ENCODE measurements at places on chromosomes 2 and 18. TPM values are rescaled to one million over a fixed set of nuclear protein-coding genes. Genes with fewer than 3 reads are reported as not detected.

KIF3C gene
- 10.3 TPM for total RNA-seq

GAL3ST2 gene
- total RNA-seq: 2.4 TPM

GPN1 gene
- total RNA-seq: 27.7 TPM

IL1RL1 gene
- 0.60 TPM for total RNA-seq

RMND5A gene
- total RNA-seq: 28.4 TPM

DHX57 gene
- 20.0 TPM for total RNA-seq

GAREM1 gene
- 0.10 TPM for total RNA-seq

PTGR3 gene
- total RNA-seq: 25.1 TPM

ALPP gene
- 0.45 TPM for total RNA-seq

ATP6V1B1 gene
- not detected for total RNA-seq

GAREM2 gene
- total RNA-seq: 6.5 TPM

CD207 gene
- total RNA-seq: 0.23 TPM

MALL gene
- 0.13 TPM for total RNA-seq

KCNG2 gene
- total RNA-seq: not detected

CCDC68 gene
- total RNA-seq: not detected

PLCD4 gene
- 0.91 TPM for total RNA-seq

CCDC74B gene
- 0.99 TPM for total RNA-seq

RUFY4 gene
- 0.77 TPM for total RNA-seq

ACVR1C gene
- total RNA-seq: 3.3 TPM

IL18R1 gene
- total RNA-seq: 31.7 TPM

RAD51AP2 gene
- not detected for total RNA-seq

RNF144A gene
- total RNA-seq: 21.4 TPM

DPP4 gene
- 53.6 TPM for total RNA-seq

IL36A gene
- total RNA-seq: not detected

LINC00305 gene
- not detected for total RNA-seq

SP140 gene
- 67.2 TPM for total RNA-seq

CYP26B1 gene
- total RNA-seq: not detected

CCDC85A gene
- total RNA-seq: not detected

REG1B gene
- not detected for total RNA-seq

AKAIN1 gene
- not detected for total RNA-seq

WDSUB1 gene
- total RNA-seq: 5.9 TPM

FAM228A gene
- 0.17 TPM for total RNA-seq

DTYMK gene
- total RNA-seq: 11.9 TPM

SRBD1 gene
- 17.2 TPM for total RNA-seq

CDH19 gene
- total RNA-seq: not detected

SLC9A2 gene
- not detected for total RNA-seq

OSBPL6 gene
- 0.67 TPM for total RNA-seq

PDE1A gene
- not detected for total RNA-seq

KIAA2012 gene
- not detected for total RNA-seq

FAP gene
- total RNA-seq: not detected

LRP1B gene
- 0.02 TPM for total RNA-seq

IGFBP5 gene
- not detected for total RNA-seq

All from T-helper 17 cell (primary cell).